Stimulated activated CD4-positive, alpha-beta T cell treated with anti-CD3 and anti-CD28 coated beads, Interleukin-2, amount 100 ng/mL, for 24 hours (primary cell): ENCODE measurements at places on chromosomes 5 and 9.

DNA sequence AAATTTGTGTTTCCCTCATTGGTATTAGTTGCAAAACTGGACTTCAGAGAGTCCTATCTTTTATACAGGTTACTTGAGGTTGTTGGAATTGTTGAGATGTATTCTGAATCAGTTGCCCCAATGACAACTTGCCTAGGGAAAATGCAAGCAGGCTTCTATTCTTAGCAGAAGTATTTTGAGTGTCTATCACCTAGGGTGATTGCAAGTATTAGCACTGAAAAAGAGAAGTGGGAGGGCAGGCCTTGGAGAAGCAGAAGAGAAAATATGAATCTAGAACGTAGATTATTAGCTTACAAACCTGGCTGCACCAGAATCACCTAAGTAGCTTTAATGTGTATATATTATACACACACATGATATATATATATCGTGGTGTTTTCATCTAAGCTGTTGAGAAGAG, 43.2 kb downstream of the ADAMTS12 start:
- DNase-seq, result no peak

DNA sequence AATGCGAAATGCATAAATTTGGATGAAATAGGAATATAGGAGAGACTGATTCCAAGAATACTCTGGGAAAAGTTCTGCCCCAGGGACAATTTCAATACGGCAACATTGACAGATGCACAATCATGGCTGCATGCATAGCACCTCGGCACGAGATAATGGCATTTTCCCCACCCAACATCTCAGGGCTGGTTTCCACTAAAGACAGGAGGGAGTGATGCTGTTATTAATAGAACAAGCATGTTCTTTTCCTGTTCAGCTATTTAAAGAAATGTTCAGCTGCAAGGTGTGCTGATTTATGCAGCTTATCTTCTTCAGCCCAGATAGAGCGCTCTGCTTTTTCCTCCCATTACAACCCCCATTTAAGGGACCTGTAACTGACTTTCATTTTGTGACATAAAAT, 740.2 kb downstream of the TLR4 start:
- DNase-seq, result no peak

DNA sequence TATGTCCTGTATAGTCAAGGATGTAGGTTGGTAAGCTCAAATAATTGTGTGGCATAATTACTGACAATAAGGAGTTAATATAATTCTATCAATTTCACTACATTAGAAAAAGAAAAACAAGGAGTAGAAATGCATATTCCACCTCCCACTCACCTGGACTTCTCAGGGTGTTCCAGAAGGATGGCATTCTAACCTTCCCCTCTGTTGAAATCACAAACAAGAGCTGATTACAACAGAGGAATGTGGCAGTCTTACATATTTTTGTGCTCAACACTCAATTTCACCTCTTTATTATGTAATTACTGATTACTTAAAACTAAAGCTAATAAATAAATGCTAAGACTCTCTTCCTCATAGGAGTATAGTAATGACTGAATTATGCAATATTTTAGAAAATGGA, 745.3 kb downstream of the DTWD2 start:
- DNase-seq, result no peak

DNA sequence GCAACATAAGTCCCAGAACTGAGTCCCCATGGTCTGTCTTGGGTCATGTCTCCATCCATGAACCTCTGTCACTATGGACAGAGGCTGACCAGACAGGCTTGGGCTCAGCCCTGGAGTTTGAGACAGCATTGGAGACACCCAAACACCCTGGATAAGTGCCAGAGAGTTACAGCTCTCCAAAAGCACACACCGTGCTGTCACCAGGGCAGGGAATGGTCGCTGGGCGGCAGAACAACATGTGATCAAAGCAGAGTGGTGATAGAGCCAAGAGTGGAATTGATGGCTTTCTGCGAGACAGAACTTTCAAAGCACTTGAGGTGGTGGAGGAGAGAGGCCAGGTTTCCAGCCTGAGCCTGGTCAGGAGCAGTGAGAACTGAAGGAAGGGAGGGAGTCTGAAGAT, 50.1 kb downstream of the DRD1 start:
- no peak for DNase-seq

- no peak for DNase-seq
These were observed 1.7 kb downstream of the RRAGA start for GRCh38 chr9:19050637-19051591.

DNA sequence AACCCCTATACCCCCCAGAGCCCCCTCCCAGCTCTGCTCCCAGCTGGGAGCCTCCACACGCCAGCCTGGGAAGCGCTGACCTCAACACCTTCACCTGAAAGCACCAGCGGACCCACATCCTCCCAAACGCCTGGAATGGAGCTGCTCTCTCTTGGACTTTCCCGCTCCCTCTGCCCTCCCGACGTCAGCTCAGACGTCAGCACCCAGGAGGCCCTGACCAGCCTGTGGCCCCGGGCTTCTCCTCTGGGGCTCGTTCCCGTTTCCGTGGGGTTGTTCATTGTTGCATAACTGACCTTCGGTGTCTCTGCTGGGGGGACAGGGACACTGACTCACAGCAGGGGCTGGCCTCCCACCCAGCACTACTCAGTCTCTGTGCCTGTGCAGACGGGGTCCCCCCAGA, 35.0 kb upstream of the SLC6A3 start:
- no peak for DNase-seq

- DNase-seq, result no peak
These were observed 37.9 kb downstream of the ERGIC1 start for GRCh38 chr5:172871982-172872381.

DNA sequence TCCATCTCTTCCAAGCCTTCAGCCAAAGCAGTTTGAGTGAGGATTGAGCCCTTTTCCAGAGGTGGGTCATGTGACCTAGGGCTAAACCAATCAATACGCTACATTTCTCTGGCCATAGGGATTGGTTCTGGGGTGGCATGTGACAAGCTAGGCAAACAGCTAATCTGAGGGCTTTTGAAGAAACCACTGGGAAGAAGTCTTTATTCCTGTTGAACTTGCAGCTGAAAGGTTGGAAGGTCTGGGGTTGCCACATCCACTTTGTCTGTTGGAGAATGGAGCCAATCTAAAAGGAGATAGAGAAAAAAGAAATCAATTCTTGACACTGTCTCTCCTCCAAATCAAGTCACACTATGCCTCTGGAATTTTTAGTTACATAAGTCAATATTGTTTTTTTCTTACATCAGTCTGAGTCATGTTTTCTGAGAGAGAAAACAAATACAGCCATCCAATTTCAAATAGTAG, 637.8 kb upstream of the WWC1 start:
- no peak for DNase-seq

- no peak for DNase-seq
These were observed 172.2 kb upstream of the MEF2C start for GRCh38 chr5:89055015-89055694.

DNA sequence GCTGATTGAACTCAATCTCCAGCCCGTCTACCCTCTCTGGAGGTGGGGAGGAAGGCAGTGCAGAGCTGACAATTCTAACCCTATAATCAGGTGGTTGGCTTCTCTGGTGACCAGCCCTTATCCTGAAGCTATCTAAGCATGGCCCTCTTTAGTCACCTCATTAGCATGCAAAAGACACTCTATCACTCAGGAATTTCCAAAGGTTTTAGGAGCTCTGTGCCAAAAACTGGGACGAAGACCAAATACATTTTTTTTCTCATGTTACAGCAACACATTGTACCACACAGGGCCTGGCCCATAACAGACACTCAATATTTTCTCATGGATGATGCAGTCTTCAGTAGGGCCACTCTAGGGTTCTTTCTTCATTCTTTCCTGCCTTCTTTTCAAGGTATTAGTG, 118.8 kb upstream of the VLDLR start:
- DNase-seq, result no peak
